Activated T-helper 2 cell treated with anti-CD3 and anti-CD28 coated beads, Interferon-gamma antibody, Interleukin-2, Interleukin-4, amounts not matched to agents 10 μg/mL and 5 μg/mL and 100 μg/mL, durations not matched to agents 14 hours and 24 hours and 36 hours (primary cell): ENCODE measurements at places on chromosomes 2 and 18. TPM values are rescaled to one million over a fixed set of nuclear protein-coding genes. Genes with fewer than 3 reads are reported as not detected.

- DNase-seq, result no peak
Measured at GRCh38 chr2:212147921-212148513, 390.6 kb downstream of the ERBB4 start.

DNA sequence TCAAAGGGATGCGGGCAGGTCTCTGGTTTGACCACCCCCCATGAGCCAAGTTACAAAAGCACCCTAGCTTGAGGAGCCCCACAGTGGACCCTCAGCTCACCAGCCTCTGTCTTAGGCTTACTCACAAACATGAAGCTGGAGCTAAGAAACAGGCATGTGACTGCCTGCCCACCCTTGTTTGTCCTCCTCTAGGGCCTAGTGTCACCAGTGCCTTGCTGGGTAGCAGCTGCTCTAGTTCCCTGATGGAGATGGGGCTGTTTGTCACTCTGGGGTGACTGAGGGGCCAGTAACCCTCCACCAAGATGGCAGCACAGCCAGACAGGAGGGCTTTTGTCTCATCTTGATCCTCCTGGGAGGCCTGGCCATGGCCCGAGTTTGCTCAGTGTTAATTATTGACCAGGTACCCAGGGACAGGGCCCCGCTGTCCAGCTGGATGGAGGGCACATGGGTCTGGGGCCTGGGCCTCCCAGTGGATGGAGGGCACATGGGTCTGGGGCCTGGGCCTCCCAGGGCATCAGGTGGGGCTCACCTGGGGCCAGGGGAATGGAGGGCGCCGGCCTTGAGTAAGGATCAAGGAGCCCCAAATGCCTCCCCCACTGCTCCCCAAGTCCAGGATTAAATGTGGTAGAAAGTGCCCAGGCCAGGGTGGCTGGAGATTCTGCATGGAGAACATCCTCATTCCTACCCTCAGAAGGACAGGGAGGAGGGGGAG, 185.9 kb upstream of the HAAO start:
- DNase-seq, result no peak

DNA sequence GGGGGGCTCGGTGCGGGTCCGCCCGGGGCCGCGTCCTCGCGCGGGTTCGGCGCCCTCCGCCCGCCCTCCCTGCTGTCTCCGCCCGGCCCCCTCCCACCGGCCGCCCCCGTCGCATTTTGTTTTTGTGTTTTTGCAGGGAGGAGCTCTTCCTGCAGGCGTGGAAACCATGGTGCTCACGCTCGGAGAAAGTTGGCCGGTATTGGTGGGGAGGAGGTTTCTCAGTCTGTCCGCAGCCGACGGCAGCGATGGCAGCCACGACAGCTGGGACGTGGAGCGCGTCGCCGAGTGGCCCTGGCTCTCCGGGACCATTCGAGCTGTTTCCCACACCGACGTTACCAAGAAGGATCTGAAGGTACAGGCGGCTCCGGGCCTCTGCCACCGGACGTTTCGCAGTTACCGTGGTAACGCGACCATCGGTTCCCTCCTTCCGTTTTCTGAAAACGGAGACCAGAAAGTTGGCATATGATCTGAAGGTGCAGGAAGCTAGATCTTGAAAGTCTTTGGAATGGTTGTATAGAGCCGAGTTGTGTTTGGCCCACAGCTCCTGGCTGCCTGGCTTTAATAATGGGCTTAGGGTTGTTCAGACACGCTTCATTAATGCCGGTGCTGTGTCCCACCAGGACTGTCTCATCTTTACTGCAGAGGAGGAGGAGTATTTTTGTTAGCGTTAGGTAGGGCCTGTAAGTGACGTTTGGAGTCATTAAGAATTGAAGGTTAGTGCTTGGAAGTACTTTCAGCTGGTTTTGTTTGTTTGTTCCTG, 891 bp downstream of the KDM3A start:
- DNase-seq, result peak; percentile 65

GRCh38 chr18:63454497-63454896, 22.3 kb upstream of the SERPINB5 start:
- no peak for DNase-seq

The RASGRP3 gene
- total RNA-seq, result 1.5 and 2.5 TPM in 2 replicates
